ENCODE measurements at places on chromosomes 6 and 20. TPM values are rescaled to one million over a fixed set of nuclear protein-coding genes. Genes with fewer than 3 reads are reported as not detected.

GRCh38 chr6:155325700-155326516 is 11.6 kb upstream of the TFB1M start:
- DNase-seq: no peak

GRCh38 chr6:56246541-56246880 is 869 bp downstream of the COL21A1 start:
- no peak for DNase-seq

DNA sequence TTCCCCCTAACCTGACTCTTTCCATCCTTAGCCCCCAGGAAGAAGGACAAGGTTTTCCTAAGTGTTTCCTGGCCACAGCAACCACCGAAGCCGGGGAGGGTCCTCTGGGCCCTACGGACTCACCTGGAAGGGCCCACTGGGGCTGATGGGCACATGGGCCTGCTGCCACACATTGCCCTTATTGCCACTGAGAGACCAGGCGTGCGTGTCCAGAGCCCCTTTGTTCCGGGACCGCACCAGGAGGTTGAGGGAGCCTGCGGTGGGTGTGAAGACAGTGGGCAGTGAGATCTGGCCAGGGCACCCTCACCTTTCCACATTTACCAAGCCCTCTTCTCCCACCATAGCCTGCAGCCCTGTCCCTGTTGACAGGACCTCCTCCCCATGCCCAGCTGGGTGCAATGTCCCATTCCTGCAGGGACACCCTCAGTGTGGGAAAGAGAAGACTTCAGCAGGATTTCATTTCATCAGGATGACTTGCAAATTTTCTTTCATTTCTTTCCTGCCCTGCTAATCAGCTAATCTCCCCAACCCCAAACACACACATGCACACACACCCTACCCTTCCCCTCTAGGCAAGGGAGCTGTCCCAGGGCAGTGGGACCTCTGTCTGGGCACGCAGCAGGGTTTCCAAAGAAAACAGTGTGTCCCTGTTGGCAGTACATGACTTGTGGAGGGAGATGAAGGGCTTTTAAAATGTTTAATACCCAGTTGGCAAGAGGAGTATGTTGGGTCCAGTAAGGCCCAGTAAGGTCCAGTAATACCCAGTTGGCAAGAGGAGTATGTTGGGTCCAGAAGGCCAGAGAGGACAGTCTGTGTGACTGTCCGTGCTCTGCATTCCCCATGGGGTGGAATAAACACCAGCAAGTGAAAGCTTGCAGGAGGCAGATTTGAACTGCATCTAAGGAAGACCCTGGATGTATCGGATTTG is 59.0 kb downstream of the MDGA1 start:
- DNase-seq: no peak

ETV7 gene
- 0.44 TPM for total RNA-seq

GRCh38 chr6:137313211-137313610 is 94.0 kb upstream of the IFNGR1 start:
- DNase-seq: no peak

DNA sequence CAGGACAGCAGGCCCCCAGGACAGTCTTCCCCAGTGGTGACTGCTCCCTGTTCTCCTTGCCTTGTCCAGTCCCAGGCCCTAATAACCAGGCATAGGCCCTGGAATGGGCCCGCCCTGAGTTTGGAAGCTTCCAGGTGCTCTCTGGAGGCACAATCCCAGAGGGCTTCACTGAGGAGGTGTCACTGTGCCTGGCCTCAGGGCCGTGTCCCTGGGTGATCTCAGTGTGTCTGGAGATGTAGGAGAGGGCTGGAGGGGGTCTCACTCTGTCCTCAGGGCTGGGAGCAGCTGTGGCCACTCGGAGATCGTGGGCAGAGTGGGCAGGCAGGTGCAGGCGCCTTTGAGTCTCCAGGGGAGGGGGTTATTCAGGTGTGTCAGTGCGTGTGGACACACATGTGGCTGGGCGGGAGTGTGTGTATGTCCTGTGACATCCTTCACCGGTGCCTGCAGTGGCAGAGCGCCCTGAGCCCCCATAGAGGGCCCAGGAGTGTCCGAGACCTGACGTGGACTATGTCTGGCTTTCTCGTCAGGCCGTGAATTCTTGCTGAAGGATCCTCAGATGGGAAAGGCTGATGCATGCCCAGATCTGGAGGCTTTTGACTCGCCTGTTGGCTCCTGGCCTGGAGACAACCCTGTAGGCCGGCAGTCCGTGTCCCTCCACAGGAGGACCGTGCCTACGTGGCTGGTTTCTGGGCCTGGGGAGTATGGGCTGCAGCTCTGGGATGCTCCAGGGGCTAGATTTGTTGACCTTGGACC is 5.5 kb upstream of the NPBWR2 start:
- DNase-seq: peak; percentile 17

GRCh38 chr6:30557683-30557981 is 537 bp downstream of the PRR3 start:
- DNase-seq: no peak

HLA-DMB gene
- total RNA-seq: 52.0 TPM

CD93 gene
- total RNA-seq: 64.9 TPM

DNA sequence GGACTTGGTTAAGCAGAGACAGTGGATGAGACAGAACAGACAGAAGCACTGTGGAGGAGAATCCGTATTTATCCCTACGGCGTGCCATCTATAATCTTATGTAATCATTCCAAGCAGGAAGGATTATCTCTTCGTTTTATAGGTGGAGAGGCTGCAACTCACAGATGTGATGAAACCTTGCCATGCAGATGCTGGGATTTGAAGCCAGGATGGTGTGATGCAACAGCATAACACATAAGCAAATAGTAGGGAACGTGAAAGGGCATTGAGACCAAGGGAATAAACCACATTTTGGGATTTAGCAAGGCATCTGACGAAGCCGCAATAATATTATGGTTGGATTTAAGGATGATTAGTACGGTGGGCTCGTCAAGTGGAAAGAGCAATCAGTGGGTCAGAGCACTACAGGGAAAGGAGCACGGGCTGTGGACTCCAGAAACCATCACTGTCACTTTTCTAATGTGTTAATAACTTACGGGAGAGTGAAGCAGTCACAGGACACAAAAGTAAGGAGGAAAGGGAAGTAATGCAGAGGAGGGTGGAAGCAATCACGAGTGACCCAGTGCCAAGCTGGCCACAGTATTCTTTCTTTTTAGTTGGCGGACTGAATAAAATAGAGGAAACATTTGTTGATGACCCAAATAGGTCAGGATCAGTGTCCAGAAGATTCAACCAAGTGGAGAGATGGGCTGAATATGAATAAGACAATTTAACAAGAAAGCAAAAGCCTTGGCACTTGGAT is 119.6 kb upstream of the EDN1 start:
- no peak for DNase-seq

- DNase-seq: no peak
Observed at GRCh38 chr6:123016431-123017103, 20.5 kb downstream of the CLVS2 start.

DNA sequence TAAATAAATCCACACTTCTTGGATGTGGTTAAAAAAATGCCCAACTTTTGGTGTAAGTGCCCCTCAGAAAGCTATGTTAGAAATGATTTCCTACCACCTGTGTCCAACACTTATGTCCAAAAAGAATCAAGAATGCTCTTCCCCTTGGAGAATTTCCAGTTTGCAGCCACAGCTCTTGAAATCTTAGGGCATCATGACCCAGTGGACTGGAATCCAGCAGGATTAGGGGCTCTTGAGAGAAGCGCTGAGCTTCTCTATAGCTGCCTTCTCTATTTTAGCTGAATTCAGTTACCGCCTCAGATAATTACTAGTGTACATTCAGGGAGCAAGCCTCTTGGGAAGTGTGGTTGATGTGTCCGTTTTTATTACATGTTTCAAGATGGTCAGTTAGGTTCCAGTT is 2.5 kb downstream of the PHACTR1 start:
- no peak for DNase-seq

DNA sequence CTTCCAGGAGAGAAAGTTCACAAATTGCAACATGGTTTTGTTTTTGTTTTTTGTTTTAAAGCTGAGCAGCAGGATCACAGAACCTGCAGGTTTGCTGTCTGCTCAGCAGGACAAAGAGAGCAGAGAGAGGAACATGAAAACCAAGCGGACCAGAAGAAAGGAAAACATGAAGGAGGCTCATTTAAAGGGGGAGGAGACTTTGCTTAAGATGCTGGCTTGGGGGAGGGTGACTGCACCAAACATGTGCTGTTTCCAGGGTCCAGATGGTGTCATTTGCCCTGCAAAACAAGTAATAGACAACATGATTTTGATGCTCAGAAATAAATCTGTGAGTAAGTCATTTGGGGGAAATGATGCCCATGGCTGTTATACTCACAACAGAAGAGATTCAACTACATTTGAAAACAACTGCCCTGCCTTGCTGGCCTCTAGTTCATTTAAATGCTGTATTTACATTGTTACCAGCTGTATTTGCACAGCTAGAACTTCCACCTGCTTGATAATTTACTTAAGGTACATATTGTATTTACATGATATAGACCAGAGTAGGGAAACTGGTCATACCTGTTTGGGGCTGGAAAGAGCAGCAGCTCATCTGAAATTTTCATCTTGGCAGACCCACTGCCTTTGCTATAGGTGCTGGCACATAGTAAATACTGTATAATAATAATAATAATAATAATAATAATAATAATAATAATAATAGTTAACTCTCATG is 32.2 kb upstream of the CHD6 start:
- no peak for DNase-seq

MUC21 gene
- total RNA-seq: not detected

- DNase-seq: no peak
Observed at GRCh38 chr6:52231406-52232127, 12.7 kb downstream of the IL17F start.

- DNase-seq: no peak
Observed at GRCh38 chr6:1437553-1438406, 48.4 kb downstream of the FOXF2 start.

WFDC10B gene
- total RNA-seq: not detected

ZKSCAN3 gene
- 6.4 TPM for total RNA-seq

DNA sequence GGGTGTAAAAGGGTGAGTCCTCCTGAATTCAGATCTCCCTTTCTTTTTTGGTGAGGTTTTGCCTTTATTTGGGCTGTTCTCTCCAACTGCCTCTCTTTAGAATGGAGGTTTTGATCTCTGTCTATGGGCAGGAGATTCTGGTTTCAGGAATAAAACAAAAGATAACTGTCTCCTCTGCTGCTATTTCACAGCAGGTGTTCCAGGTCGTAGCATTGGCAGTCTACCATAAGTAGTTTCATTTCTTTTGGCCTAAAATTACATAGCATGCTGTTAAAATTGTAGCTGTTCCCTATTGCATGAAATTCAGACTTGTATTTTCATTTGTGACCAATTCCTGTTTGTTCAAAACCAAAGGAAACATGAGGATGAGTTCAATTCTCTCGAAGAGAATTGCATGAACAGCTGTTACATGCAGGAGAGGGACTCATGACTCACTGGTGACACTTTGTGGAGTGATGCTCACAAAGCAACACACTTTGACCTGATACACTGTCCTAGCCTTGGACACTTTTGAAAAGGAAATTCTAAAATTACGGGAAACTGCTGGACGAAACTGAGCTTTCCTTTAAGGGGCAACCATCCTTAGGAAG is 76.8 kb upstream of the SIRPG start:
- DNase-seq: no peak

- DNase-seq: no peak
Observed at GRCh38 chr20:22762576-22763256, 178.3 kb upstream of the FOXA2 start.

HAO1 gene
- total RNA-seq: not detected

All from breast epithelium (tissue), 4 donors.